HepG2 (cell line): ENCODE measurements at places on chromosomes 3 and 15. TPM values are rescaled to one million over a fixed set of nuclear protein-coding genes. Genes with fewer than 3 reads are reported as not detected.

Gene MAP1A
- total RNA-seq: 0.06 and 0.07 TPM in 2 replicates

Gene PARP15
- total RNA-seq: 0.02 TPM in 1 of 2 replicates, not detected in the other

Gene NAALADL2
- total RNA-seq: 0.34 TPM in 1 of 2 replicates, not detected in the other

- no peak for DNase-seq
Measured at GRCh38 chr3:23713641-23714040, 92.1 kb upstream of the UBE2E1 start.

GRCh38 chr3:100333970-100334487 is 528 bp upstream of the NIT2 start:
- no peak for DNase-seq

GRCh38 chr15:52207191-52207590 is 16.0 kb upstream of the GNB5 start:
- no peak for DNase-seq
